Prostate gland (tissue), 2 donors: ENCODE measurements at places on chromosomes 16 and 17. TPM values are rescaled to one million over a fixed set of nuclear protein-coding genes. Genes with fewer than 3 reads are reported as not detected.

- no peak for DNase-seq
Measured at GRCh38 chr16:28561557-28562187, 8.0 kb downstream of the SGF29 start.

DNA sequence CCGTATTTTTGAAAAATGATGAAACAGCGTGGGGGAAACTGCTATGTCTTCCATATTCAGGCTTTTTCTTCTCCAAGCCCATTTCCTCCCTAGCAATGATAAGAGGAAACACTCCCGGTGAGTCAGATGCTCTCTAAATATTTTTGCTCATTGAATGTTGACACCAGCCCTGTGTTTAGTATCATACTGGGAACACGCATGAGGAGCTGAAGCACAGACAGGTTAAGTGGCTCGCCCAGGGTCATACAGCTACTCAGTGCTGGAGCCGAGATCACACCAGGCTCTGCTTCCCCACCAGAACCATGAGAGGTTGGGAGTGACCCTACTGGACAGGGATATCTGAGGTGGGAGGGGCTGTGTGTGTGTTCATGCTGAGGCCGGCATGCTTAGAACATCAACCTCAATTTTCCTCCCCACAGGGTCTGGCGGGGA, 37.8 kb upstream of the ADGRG1 start:
- no peak for DNase-seq

GRCh38 chr17:76097716-76098295, 5.8 kb downstream of the EXOC7 start:
- no peak for DNase-seq

DNA sequence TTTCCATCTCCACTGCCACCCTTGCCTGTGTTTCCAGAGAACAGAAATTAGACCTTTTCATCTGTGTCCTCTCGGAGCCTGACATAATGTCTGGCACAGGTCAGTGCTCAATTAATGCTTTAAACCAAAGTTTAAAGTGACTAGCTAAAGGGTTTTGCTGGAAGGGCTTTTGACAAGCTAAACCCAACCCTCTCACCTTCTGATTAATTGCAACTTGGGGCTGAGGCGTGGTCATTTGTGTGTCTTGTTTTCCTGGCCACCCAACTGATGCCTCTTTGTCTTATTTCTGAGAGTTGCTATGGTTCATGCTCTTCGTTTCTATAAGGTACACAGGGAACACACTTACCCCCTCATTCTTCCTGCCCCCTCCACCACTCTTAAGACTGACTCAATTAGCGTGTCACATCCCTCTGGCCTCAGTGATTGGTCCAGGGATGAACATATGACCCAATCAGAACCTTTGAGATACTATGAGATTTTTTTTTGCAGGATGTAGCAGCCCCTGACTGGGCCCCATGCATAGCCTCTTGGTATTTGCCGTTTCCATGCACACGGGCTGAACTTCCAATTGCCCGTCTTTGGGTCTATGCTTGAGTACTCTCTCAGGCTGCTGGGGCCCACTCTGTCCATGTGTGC, 15.8 kb upstream of the BRD7 start:
- no peak for DNase-seq

GRCh38 chr17:67111327-67111726, 67.0 kb downstream of the CACNG1 start:
- DNase-seq = no peak

DNA sequence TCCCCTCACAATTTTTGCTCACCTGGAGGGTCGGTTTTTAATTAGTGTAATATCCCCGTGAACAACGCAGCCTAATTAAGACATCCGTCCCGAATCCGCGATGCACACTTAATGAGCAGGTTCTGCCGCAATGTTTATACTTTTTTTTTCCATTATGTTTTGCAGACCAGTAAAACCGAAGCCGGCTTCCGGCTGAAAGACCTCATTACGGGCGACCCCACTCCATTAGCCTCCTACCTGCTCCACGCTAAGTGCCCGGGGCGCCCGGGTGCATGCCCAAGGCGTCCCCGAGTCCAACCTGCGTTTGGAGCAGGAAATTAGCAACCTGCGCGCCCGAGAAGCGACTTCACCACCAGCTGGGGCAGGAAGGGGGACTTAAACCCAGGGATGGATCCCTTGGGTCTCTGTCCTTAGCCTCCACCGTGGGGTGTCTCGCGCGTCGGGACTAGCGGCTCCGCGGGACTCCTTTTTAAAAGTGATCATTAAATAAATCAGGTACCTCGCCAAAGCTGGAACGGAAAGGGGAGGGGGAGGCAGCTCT, 1.7 kb downstream of the RBFOX3 start:
- no peak for DNase-seq

DNA sequence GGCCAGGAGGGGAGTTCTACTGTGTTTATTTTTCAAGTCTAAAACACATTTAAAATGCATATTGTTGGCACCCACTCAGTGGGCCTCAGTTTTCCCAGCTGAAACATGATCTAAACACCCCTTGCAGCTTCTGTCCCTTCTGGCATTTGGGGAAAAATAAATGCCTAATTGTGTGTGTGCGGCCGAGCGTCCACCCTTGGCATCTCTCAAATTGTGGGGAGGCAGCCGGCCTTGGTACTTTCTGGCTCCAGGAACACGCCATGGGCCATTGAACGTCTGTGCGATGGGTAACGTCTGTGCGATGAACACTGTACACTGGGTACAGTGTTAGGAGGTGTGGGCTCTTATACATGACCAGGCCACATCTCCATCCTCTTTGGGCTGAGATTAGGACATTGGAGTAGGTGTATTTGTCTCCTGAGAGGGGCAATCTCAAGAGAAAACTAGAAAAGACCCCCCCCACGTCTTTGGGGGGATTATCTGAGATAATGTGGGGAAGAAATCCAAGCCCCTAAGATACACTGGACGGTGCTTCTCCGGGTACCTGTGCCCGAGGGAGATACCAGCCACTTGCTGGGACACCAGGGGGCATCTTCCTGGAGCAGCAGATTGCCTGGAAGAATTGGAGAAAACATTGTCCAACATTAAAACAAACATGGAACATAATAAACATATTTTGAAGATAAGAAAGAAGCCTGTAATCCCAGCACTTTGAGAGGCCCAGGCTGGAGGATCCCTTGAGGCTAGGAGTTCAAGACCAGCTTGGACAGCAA, 54.9 kb downstream of the RAB11FIP4 start:
- DNase-seq = no peak

- no peak for DNase-seq
Measured at GRCh38 chr16:78562650-78563049, 463.2 kb downstream of the WWOX start.

MYH2 gene
- total RNA-seq = 0.23 TPM

CHST6 gene
- 0.23 TPM for total RNA-seq

HIC1 gene
- total RNA-seq = 20.5 TPM

SOX15 gene
- total RNA-seq = 6.3 TPM

CRHR1 gene
- total RNA-seq = 2.1 TPM
